ENCODE measurements at places on chromosomes 12 and 14. TPM values are rescaled to one million over a fixed set of nuclear protein-coding genes. Genes with fewer than 3 reads are reported as not detected.

- DNase-seq = peak; percentile 56
These were observed 46.8 kb downstream of the TMEM117 start for GRCh38 chr12:43882578-43883178.

GRCh38 chr14:57833323-57833722, 32.6 kb downstream of the SLC35F4 start:
- DNase-seq = peak; percentile 82

DNA sequence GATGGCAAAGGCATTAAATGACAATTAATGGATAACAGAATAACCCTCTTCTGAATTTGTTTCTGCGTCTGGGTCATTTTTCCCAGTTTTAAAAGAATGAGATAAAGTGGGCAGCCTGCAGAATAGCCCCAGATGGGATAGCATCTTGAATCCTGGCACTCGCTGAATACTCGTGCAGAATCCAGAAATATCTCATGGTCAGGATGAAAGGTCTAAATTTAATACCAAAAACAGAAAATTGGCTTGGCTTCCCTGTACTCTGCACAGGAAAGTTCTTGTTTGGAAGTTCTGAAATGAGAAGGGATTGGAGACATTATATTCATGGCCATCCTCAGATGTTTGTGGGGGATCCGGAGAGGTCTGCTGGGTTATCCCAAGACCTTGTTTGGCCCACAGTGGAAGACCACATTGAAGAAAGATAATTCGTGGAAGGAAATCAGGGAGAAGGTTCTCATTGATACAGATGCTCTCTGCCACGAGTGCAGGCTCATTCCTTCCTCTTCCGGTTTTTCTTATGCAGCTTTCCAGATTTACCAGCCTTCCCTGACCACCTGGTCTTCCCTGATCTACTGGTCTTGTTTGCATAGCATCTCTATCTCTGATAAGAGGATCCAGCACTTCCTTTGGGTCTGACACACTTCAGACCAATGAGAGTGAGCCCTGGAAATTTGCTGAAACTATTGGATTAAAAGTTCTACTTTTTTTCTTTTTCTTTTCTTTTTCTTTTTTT, 6.0 kb upstream of the IFT81 start:
- DNase-seq = peak; percentile 83

GRCh38 chr14:85131226-85131922, 398.6 kb upstream of the FLRT2 start:
- DNase-seq = no peak

GRCh38 chr12:47820631-47821345, 1.1 kb upstream of the HDAC7 start:
- peak; percentile 59 for DNase-seq

CLEC1B gene
- not detected for total RNA-seq

GRCh38 chr14:24051176-24051788, 527 bp upstream of the CARMIL3 start:
- DNase-seq = peak; percentile 59

GRCh38 chr12:27970401-27971120, 2.0 kb downstream of the PTHLH start:
- no peak for DNase-seq
